ENCODE measurements at places on chromosomes 7 and 10.

GRCh38 chr7:154598864-154599263, 404.1 kb downstream of the PAXIP1 start:
- no peak for DNase-seq

DNA sequence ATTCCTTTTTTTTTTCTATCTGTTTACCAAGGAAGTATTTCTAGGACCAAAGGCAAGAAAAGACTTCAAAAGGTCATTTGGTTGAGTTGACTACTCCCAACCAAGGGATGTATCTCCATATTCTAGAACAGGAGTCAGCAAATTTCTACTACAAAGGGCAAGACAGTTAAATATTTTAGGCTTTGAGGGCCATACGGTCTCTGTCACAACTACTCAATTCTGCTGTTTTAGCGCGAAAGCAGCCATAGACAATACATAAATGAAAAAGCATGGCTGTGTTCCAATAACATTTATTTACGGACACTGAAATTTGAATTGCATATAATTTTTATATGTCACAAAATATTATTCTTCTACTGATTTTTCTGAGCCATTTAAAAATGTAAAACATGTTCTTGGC, 8.5 kb upstream of the ARID5B start:
- no peak for DNase-seq

GRCh38 chr7:121446526-121446925, 50.4 kb upstream of the FAM3C start:
- DNase-seq, result no peak

- DNase-seq, result no peak
These were observed 85.5 kb upstream of the DKK1 start for GRCh38 chr10:52228556-52228955.

DNA sequence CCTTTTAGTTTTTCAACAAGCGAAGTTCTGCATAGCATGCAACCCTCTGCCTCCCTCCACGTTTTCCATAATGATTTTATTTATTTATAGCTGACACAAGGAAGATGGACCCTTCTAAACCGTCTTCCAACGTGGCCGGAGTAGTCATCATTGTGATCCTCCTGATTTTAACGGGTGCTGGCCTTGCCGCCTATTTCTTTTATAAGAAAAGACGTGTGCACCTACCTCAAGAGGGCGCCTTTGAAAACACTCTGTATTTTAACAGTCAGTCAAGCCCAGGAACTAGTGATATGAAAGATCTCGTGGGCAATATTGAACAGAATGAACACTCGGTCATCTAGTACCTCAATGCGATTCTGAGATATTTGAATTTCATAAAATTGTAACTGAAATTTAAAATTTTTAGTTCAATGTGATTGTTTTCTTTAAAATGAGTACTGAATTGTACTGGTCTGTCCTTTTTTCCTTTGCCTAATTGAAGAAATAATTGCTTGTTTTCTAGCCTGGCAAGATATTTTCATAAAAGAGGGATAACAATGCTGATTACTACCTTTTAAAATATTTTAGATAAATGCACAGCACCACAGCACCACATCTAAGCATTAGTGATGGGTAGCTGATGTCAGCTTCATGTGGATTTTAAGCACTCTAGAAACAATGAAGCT, 41.5 kb upstream of the SLC39A12 start:
- peak; percentile 81 for DNase-seq

GRCh38 chr10:15310776-15311568, 60.1 kb downstream of the FAM171A1 start:
- no peak for DNase-seq

DNA sequence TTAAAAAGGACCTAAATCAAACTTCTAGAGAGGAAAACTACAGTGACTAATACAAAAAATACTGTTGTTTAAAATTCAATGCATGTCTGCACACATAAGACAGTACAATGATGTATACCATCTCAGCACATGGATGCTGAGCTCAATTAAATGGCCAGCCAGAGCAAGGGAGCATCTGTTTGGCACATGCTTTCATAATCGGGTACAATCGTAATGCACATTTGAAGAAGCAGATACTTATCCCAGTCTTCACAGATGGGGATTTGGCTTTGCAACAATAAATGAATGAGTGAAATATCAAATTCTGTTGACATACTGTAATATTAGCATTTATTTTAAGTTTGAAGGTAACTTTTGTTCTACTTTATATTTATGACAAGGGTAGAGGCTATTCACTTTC, 187.8 kb downstream of the CRPPA start:
- DNase-seq, result no peak

- no peak for DNase-seq
These were observed 192.5 kb upstream of the PRSS1 start for GRCh38 chr7:142556740-142557139.

DNA sequence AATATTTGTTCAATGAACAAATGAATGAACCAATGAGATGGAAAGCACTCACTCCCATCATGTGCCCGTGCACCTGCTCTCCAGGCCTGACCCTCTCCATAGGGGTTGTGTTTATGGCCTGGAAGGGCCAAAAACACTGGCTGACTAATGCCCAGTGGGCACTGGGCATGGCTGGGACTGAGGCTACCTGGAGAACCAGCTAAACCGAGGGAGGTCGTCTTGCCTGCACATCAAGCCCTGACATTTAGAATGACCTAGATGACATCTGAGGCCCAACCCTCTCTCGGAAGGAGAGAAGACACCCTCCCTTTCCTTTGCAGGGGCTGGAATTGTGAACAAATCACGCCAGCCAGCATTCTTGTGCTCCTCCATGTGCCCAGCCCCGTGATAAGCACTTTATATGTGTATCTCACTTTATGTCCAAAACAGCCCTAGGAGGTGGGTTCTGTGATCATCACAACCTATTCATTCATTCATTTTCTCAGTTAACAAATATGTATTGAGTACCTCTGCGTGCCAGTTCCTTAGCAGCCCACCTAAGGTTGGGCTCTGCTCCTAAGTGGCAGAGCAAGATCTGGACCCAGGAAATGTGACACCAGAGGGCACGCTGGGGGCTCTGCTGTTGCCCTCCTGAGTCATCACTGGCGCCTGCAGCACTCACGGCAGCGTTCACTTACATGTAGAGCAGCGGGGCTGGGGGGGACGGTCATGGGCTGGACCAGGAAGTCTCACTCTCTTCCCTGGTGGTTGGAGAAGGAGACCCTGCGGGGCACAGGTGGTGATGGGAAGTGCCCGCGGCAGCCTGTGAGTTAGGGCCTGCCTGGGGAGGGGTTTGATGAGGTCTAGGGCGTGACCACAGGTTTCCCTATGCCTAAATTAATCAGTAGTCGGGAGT, 52.0 kb downstream of the TSPAN15 start:
- no peak for DNase-seq

- no peak for DNase-seq
These were observed 64.4 kb downstream of the ITGB8 start for GRCh38 chr7:20395104-20395503.

DNA sequence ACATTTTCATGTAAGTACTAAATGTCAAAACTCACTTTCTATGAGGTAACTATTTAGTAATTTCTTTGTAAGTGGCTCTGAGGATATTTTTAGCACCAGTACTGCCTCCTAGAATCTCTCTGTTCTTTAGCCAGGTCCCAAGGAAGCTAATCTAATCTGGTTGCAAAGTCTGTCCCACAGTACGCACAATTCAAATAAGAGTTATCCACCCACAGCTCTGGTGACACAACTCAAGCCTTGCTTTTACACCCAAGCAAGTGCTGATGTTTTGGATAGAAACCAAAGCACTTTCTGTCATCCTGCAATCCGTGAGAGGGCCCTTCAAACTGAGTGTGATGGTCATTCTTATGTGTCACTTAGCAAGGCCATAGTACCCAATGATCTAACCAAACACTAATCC, 14.5 kb downstream of the GIMAP5 start:
- no peak for DNase-seq

DNA sequence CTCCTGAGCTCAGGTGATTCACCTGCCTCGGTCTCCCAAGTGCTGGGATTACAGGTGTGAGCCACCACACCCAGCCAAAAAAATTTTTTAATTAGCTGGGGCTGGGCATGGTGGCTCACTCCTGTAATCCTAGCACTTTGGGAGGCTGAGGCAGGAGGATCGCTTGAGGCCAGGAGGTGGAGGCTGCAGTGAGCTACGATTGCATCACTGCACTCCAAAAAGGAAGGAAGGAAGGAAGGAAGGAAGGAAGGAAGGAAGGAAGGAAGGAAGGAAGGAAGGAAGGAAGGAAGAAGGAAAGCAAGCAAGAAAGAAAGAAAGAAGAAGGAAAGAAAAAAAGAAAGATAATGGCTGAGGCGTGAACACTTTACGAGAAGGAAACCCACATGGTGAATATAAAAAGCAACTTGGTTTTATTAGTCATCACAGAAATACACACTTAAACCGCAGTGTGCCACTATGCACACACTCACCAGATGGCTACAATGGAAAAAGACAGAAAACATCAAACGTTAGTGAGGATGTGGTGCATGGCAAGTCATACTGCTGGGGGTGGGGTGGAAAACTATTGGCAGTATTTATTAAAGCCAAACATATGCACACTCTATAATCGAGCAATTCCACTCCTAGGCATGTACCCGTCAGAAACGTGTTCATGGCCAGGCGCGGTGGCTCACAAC, 4.4 kb upstream of the CCL26 start:
- no peak for DNase-seq

GRCh38 chr7:940599-941408, 13.7 kb downstream of the ADAP1 start:
- DNase-seq, result no peak

DNA sequence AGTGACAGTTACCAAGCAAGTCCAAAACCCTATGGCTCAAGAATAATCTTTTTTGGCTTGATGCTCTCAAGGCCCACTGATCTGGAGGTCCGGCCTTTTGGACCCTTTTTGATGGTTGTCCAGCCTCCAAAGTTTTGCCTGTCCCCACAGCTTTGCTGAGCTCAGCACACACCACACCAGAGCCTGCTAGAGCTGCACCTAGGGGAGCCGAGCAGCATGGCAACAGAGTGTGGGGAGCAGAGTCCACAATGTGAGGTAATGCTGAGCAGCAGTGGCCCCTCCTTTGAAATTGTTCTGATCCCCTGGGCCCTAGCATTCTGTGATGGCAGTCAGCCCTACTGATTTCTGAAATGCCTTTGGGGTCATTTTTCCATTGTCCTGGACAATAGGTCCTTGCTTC, 9.3 kb downstream of the GIMAP7 start:
- no peak for DNase-seq

DNA sequence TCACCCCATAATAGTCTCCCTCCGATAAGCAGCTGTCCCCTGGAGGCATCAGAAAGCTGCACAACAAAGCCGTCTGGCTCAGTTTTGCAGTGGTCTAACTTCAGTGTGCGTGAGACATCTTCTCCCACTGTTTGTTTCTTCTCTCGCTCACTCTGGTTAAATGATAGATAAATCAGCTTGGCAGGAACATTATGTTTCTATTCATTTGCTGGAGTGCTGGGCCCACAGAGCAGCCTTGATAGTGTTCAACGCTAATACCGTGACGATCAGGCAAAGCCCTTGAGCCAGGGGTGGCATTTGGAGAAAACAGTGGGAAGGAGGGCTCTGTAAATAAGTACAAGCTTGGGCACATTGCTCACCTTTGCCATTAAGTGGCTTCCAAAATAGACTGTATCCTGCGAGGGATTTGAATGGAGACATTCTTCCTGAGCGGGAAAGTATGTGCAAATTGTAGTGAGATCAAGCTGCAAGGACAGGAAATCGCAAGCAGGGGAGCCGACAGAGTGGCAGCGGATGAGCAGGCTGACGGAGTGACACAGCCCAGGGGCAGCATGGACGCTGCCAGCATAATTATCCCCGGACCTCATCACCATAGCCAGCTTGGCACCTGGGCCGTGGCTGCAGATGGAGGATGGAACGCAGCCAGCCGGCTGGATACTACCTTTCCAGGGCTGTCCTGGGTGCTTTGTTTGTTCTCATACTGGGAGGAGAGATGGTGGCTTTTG, 256.8 kb upstream of the FZD8 start:
- no peak for DNase-seq

DNA sequence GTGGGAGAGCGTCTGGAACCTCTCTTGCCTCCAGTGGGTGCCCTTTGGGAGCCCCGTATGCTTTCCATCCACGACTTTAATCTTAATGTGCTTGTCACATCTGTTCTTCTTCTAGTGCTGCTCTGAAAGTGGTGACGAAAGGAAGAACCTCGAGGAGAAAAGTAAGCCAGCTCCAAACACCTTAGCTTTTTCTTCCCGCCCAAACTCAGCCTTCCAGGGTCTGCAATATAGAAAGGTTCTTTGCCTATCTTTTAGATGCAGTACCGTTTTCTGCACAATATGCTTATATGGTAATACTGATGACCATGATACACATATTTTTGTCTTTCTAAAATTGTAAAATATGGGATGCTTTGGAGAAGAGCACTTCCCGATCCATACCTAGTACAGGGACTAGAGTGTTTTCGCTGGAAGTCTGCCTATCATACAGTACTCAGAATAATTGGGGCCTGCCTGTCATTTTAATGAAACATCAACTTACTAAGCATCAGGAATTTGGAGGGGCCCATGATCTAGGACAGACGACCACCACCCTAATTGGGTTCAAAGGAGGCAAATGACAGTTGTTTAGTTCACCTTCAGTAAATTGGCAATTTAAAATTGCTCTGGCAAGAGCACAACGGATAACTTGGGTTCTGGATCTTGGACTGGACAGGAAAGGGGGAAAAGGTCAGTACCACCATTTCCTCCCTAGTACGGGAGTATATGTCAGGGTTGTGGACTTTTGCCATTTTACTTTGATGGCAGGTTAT, 884 bp downstream of the RINT1 start:
- DNase-seq, result no peak

DNA sequence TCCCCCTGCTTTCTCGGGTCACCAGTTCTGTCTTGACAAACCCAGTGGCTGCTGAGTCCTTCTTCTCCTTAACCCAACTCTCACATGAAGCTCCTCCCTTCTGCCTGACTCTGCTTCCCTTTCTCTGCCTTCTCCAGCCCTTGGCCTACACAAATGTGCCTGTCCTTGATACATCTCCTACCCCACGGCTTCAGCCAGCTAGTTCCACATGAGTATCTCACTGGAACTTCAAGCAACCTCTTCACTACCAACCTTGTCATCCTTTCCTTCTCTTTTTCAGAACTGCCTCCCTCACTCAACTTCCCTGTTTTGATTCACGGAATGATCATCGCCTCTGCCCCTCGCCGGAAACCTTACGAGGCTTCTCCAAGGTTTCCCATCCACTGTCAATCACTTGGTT, 55.9 kb downstream of the PDIA4 start:
- DNase-seq, result no peak

- no peak for DNase-seq
These were observed 134.5 kb downstream of the WNT2 start for GRCh38 chr7:117188376-117188775.

DNA sequence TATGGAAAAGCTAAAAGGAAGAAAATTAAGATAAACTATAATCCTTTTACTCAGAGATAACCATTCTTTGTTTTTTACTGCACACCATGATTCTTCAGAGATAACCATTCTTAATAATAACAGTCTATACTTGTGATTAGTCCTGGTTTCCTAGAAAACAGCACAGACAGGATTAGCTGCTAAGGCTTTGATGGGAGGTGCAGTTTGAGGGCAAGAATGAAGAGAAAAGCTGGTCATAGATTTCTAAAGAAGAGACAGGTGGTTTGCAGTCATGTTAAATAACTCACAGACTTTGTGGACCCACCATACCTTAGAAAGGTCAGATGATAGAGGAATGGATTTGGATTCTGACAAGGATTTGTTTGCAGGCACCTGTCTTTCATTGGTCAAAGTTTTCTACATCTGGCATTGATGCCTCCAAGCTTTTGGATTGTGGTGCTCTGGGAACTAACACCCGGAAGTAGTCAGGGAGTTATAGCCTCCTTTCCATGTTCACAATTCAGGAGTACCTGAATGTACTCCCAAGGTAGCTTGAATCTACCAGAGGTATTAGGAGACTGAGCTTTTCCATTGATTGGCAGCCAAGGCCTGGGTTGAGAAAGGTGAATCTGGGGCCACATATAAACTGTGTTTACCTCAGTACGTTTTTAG, 3.7 kb downstream of the SMC3 start:
- DNase-seq, result no peak
